Lung (tissue), 17 donors: ENCODE measurements at places on chromosomes 5 and 9. TPM values are rescaled to one million over a fixed set of nuclear protein-coding genes. Genes with fewer than 3 reads are reported as not detected.

INSL4 gene
- not detected for polyA plus RNA-seq

FAT2 gene
- polyA plus RNA-seq = 0.78 TPM

SLC25A2 gene
- polyA plus RNA-seq = 0.22 TPM

DMRT2 gene
- 0.98 TPM for polyA plus RNA-seq

- no peak for DNase-seq
- H3K4me3 ChIP-seq = no peak overlapping the region
- H3K27me3 ChIP-seq = no peaks in the 10 kb centered on the region
- no peaks in the 10 kb centered on the region for H3K36me3 ChIP-seq
- peak overlapping the region; percentile 12 for H3K27ac ChIP-seq
Measured at GRCh38 chr5:119385136-119385535, 29.3 kb downstream of the TNFAIP8 start.

DNA sequence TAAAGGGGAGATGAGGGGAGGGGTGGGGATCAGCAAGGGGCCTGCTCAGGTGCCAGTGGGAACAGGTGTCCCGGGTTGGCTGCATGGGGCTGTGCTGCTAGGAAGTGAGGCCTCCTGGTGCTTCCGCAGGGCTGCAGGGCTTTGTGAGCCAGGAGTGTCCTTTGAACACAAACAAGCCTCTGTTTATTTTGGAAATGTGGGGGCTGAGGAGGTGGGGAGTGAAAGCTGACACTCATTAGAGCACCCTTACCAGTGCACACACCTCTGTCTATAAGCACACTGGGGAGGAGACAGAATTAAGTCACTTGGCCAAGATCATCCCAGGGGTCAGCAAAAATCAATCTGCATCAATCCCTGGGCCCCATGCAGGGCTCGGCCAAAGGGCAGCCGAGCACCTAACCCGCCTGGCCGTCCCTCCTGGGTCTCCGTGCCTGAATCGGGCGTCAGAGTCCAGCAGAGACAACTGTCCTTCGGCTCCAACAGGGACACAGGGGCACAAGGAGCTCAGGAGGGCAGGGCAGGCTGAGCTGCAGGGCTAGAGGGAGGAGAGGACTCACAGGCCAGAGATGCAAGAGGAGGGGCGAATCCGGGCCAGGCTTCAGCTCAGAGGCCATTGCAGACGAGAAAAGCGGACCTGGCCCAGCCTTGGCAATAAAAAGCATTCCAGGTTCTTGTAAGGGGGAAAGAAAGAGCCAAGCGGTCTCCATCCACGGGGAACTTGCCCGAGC lies 99.8 kb downstream of the VAV2 start:
- no peak overlapping the region for H3K27ac ChIP-seq
- H3K27me3 ChIP-seq = no peaks in the 10 kb centered on the region
- no peak overlapping the region for H3K4me3 ChIP-seq
- DNase-seq = peak; percentile 32
- H3K36me3 ChIP-seq = peaks cover 3% of the 10 kb centered on the region
- no peaks in the 10 kb centered on the region for H3K4me1 ChIP-seq

DNA sequence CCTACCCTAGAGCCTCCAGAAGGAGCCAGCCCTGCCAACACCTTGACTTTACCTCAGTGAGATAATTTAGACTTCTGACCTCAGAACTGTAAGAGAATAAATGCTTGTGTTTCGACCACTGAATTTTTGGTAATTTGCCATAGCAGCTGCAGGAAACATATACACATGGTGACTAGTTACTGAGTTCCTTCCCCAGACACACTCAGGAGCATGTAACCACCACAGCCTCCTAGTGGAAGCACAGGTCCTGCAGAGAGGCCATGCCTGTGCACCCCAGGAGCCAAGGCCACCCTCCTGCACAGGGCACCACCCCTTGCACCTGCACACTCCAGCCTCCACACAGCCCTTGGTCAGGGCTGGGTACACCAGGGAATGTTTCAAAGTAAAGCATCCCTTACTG lies 7.6 kb upstream of the CAMSAP1 start:
- no peak for DNase-seq
- H3K27me3 ChIP-seq = no peaks in the 10 kb centered on the region
- no peaks in the 10 kb centered on the region for H3K4me1 ChIP-seq
- no peak overlapping the region for H3K4me3 ChIP-seq
- H3K36me3 ChIP-seq = peaks cover 37% of the 10 kb centered on the region

- no peak overlapping the region for H3K27ac ChIP-seq
- H3K27me3 ChIP-seq = no peaks in the 10 kb centered on the region
- DNase-seq = no peak
- no peak overlapping the region for H3K4me3 ChIP-seq
- H3K4me1 ChIP-seq = no peaks in the 10 kb centered on the region
Measured at GRCh38 chr5:89241186-89241585, 358.2 kb upstream of the MEF2C start.

DNA sequence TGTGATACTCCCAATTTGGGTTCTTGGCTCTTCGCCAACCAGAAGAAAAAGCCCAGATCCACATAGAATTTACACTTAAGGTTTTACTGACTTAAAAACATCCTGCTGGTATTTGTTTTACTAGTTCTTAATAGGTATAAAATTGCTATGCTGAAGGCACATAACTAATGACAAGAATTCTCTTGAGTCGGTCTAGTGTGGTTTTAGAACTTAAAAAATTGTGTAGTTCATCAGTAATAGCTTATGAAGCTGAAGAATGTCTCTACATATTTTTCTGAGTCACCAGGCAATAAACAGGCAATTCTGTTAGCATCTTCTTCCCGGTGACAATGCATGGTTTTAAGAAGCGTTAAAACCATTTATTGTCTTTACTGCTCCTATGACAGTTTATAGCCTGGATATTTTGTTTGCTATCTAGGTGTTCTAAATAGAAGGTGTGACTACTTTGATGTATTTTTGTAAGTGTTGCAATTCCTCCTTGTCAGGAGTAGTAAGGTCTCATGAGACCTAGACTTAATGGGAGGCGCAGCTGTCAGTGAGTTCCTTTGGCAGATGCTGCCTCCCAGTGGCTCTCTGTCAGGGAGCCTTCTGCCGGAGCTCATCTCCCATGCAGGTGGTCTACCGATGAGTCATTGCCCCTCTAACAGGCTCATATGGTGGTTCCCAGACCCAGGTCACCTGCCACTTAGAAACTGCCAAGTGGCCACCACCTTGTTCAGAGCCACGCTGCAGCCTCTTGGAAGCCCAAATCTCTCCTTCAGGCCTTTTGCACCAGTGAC lies 173.8 kb downstream of the MAST4 start:
- no peak overlapping the region for H3K27ac ChIP-seq
- no peak overlapping the region for H3K4me3 ChIP-seq
- no peaks in the 10 kb centered on the region for H3K36me3 ChIP-seq
- peaks cover 5% of the 10 kb centered on the region for H3K4me1 ChIP-seq

- H3K4me1 ChIP-seq = no peaks in the 10 kb centered on the region
- no peaks in the 10 kb centered on the region for H3K27me3 ChIP-seq
- H3K36me3 ChIP-seq = no peaks in the 10 kb centered on the region
- H3K27ac ChIP-seq = no peak overlapping the region
Measured at GRCh38 chr5:173531863-173532262, 84.6 kb downstream of the BOD1 start.

DNA sequence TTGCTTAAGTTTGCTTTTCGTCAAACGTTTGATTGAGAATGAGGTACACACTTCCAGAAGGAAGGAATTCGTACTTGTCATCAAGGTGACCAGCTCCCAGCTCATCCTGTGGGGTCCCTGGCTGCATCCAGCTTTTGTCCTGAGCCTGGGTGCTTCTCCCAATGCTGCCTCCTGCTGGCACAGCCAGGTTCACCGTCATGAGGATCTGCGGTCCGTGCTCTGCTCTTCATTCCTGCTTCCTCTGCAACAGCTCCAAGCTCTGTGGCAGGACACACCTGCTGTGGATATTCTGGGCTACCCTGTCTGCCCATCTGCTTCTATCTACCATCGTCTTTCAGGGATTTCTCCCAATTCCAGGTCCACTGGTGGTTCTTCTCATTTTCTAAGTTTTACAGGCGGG lies 13.3 kb upstream of the UBE2QL1 start:
- H3K4me3 ChIP-seq = no peak overlapping the region
- H3K27me3 ChIP-seq = no peaks in the 10 kb centered on the region
- no peak for DNase-seq
- H3K27ac ChIP-seq = no peak overlapping the region

DNA sequence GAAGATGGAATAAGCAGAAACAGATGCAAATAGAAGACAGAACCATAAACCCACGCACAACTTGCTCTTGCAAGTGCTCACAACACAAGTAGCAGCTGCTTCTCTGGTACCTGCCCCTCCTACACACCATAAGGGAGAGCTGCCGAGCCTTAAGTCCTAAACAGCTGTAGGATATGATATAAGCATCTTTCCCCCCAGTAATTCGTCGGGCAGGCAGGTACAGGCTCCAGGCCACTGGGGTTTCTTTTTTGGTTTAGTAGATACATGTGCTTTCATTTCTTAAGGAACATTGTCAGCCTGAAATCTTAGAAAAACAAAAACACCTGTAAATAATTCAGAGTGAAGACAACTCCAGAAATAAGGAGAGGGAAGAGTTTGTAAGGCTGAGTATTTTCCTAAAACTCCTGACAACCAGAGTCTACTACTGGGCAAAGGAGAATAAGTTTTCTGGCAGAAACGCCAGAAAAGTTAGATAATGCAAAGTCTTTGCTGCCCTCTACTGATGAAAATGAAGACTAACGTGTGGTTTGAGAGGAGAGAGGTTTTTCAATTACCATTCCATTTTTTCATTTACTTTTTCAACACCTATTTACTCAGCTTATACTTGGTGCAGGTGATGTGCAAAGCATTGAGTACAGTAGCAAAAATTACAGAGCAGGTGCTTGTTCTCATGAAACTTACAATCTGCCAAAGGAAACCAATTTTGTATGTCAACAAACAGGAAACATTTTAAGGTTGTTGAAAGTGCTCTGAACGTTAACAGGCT lies 20.1 kb upstream of the TCERG1 start:
- no peaks in the 10 kb centered on the region for H3K36me3 ChIP-seq
- DNase-seq = peak; percentile 72
- H3K27ac ChIP-seq = no peak overlapping the region

DNA sequence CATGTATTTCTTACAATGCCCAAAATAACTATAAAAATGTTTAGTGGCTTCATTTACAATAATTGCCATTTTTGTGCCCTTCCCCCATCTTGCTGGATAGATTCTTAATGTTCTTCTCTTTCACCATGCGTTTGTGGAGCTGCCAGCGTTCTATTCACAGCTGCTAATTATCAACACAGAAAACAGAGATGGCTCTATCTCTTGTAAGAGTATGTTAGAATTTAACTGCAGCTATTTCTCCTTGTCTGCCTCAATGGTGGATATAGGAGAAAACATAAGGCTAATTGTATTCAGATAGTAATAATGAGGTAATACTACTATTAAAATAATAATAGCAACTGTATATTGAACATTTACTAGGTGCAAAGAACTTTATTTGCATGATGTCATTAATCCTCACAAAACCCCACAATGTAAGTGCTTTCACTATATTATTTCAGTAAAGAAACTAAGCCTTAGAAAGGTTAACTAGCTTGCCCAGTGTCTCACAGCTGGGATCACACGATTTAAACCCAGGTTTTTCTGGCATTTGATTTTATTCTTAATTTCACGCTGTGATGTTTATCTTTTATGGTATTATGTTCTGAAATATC lies 50.1 kb downstream of the JAKMIP2 start:
- no peaks in the 10 kb centered on the region for H3K36me3 ChIP-seq
- no peak overlapping the region for H3K27ac ChIP-seq
- no peak overlapping the region for H3K4me3 ChIP-seq
- no peak for DNase-seq

- no peaks in the 10 kb centered on the region for H3K36me3 ChIP-seq
- no peak overlapping the region for H3K4me3 ChIP-seq
- peak; percentile 90 for DNase-seq
Measured at GRCh38 chr9:106697750-106698502, 165.0 kb upstream of the ZNF462 start.

DNA sequence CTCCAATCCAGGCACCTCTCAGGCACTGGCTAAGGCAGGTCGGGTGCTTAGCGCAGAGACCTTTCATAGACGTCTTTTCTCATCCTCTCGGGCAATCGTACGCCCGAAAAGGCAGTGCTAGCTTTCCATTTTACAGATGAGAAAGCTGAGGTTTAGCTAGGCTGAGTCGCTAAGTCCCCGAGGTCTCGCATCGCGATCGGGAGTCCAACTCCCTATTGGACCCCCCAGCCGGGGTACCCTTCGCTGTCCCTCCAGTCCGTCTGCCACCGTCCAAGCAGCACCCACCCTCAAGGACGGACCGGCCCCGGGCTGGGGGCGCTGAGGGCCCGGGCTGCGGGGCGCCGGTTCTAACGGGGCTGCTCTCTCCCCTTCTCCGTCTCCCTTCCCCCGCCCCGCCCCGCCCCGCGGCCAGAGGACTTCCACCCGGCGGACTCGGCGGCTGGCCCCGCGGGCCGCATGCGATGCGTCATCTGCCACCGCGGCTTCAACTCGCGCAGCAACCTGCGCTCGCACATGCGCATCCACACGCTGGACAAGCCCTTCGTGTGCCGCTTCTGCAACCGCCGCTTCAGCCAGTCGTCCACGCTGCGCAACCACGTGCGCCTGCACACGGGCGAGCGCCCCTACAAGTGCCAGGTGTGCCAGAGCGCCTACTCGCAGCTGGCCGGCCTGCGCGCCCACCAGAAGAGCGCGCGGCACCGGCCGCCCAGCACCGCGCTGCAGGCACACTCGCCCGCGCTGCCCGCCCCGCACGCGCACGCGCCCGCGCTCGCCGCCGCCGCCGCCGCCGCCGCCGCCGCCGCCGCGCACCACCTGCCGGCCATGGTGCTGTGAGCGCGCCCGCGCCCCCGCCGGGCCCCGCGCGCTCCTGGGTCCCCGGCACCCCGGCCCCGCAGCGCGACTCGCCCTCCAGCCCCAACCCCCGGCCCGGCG lies 12.5 kb upstream of the EXOSC2 start:
- no peaks in the 10 kb centered on the region for H3K27me3 ChIP-seq
- no peaks in the 10 kb centered on the region for H3K36me3 ChIP-seq
- no peaks in the 10 kb centered on the region for H3K4me1 ChIP-seq
- H3K27ac ChIP-seq = no peak overlapping the region
- peak; percentile 62 for DNase-seq

GRCh38 chr5:176167800-176168199 lies 70.4 kb upstream of the SIMC1 start:
- H3K4me1 ChIP-seq = no peaks in the 10 kb centered on the region
- H3K36me3 ChIP-seq = no peaks in the 10 kb centered on the region
- DNase-seq = no peak
- no peaks in the 10 kb centered on the region for H3K27me3 ChIP-seq
- H3K27ac ChIP-seq = no peak overlapping the region

DNA sequence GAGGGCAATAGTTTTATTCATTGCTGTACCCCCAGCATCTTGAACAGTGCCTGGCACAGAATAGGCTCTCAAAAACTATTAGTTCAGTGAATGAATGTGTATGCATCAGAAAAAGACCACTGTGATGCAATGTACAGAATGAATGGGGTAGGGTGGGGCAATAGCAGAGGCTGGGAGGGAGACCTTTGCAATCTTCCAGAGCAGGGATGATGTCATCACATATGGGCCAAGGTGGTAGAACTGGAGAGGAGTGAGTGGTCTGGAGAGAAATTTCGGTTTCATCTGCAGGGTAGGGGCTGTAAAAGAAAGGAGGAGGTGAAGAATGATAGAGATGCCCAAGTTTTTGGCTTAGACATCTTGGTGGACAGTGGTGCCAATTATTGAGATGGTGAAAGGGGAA lies 23.4 kb upstream of the ARAP3 start:
- H3K36me3 ChIP-seq = no peaks in the 10 kb centered on the region
- H3K27ac ChIP-seq = no peak overlapping the region
- no peak for DNase-seq
